ENCODE measurements at places on chromosomes 12 and 14. TPM values are rescaled to one million over a fixed set of nuclear protein-coding genes. Genes with fewer than 3 reads are reported as not detected.

Gene CTSG
- total RNA-seq: not detected

Gene CCDC175
- 0.41 TPM for total RNA-seq

Gene GNB3
- total RNA-seq: not detected

Gene AMDHD1
- total RNA-seq: not detected

Gene APOF
- total RNA-seq: not detected

Gene SYT1
- total RNA-seq: 18.2 TPM

Gene ETFBKMT
- total RNA-seq: 1.3 TPM

Gene NEMF
- total RNA-seq: 108 TPM

Gene MANSC1
- total RNA-seq: 5.6 TPM

Gene PRB3
- not detected for total RNA-seq

Gene SRGAP1
- 23.0 TPM for total RNA-seq

Gene SYCP3
- total RNA-seq: 0.14 TPM

Gene MYF6
- not detected for total RNA-seq

Gene VRK1
- total RNA-seq: 43.0 TPM

Gene IL26
- not detected for total RNA-seq

Gene TAS2R7
- not detected for total RNA-seq

Gene SCNN1A
- total RNA-seq: 38.3 TPM

Gene KCNH5
- total RNA-seq: not detected

Gene COCH
- 6.5 TPM for total RNA-seq

Gene OR11H7
- total RNA-seq: not detected

Gene IL31
- not detected for total RNA-seq

Gene DPPA3
- total RNA-seq: not detected

Gene OLR1
- 0.41 TPM for total RNA-seq

Gene KLRC1
- 1.7 TPM for total RNA-seq

Gene KCNMB4
- total RNA-seq: 2.6 TPM

Gene UBC
- total RNA-seq: 1,096 TPM

Gene KIF26A
- total RNA-seq: 4.1 TPM

Gene UNC79
- total RNA-seq: 0.24 TPM
